ENCODE measurements at places on chromosomes 1 and 21.

- DNase-seq: no peak
Observed at GRCh38 chr1:177444997-177445746, 274.4 kb downstream of the BRINP2 start.

DNA sequence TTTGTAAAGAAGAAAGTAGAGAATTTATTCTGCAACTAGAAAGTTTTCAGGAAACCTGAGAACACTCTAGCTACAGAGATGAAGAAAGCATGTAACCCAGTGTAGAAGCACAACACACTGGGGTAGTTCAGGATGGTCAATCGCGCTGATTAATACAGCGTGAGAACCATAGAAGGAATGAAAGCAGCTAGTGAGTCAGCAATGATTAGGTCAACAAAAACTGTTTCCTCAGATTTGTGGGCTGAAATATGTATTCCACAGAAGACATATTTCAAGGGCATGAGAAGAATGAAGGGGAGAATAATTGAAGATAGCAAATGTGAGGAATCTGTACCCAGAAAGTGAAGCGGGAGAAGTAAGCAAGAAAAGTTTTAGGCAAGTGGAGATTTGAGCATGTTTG, 97.8 kb upstream of the ADGRL2 start:
- peak; percentile 78 for DNase-seq

DNA sequence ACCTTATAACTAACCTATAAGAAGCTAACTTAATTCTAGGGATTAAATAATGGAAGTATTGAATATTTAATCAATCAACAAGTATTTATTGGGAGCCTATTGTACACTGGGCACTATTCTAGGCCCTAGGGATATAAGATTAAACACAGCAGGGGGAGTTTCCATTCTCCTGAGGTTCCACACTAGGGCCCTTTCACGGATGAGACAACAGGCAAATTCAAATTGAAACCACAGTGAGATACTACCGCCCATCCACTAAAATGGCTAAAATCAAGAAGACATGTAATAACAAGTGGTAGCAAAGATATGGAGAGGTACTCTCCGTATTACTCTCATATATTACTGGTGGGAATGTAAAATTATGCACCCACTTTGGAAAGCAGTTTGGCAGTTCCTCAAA, 674.4 kb downstream of the KIF26B start:
- no peak for DNase-seq

DNA sequence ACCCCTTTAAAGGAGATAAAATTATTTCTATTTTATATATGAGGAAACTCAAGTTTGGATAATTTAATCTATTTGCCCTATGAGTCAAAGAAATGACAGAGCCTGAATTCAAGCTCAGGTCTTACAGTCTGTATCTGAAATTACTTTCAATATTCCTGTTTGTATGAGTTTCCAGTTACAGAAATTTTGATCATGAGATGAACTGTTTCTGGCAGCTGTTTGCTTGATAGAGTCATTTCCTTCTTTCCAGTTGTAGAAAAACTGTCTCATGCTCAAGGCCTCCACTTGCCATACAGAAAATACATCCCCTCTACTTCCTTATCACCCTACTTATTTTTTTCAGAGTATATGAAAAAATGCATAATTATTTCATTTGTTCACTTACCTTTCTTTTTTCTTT, 87.6 kb downstream of the PTPRC start:
- DNase-seq: peak; percentile 22

DNA sequence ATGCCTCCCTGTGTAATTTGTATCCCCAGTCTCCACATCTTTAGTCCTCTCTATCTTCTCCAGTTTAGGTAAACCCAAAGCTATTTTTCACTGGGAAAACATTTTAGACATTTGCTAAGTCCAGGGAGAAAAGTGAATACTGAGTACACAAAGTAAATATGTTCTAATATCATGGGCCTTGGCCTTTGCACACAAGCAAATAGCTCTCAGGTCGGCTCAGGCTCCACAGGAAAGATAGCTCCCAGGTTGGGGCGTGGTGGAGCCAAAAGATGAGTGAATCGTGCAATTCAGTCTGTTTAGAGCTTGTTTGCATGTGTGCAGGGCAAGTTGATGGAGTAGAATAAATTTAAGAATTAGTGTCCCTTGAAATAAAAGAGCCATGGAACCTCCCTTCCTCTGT, 7.9 kb downstream of the RGSL1 start:
- DNase-seq: no peak

Data from kidney tubule cell (primary cell).